ENCODE measurements at places on chromosomes 5 and 9.

DNA sequence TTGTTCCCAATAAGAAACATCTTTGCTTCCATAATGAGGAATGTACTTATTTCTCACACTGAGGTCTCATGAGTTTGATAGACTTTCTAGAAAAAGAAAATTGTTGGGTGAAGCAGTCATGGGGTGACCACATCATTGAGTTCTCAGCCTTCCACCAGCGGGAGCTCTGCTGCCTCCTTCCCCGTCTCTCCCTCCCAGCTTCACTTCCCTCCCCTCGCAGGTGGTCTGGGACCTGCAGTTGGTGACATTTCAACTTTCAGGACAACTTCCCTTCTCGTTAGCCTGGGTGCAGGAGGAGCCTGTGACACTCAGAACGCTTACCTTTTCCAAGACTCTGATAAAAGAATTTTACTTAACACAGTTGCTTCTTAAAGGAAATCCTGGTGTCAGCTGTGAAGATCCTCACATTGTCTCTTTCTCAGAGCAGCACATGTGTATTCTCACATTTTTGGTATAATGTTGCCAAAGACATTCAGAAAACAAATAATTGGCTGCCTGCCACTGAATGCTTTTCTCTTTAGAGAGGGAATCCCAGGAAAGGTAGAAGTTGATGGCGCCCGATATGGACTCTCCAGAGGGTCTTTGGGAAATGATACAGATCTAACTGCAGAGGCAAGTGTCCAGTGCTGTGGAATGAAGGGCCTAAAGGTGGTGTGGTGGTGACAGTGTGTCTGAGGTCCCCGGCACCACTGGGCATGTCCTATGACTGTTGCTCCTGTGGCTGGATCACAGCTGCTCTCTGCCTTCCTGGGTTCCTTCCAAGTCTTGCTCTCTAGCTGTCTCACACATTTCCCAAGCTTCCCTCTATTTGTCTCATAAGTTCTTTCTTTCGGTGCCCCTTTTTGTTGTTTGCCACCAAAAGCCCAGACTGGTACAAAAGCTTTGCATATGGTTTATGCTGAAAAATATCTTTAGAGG is 238.1 kb downstream of the GAS1 start:
- no peak for DNase-seq

DNA sequence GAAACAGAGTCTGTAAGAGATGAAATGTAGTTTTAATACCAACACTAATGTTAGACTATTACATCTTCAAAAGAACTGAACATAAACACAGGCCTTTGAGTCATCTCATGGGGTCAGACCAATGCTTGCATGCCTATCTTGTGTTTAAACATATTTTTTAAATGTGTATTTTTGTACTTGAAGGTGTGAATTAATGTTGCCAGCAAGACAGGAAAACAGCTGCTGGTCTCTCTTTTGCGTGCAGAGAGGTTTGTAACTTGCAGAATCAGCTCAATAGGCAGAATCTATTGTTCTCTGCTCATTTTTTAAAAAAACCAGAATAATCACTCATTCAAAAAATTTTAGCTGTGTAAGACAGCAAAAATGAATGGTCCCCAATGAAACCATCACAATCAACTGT is 180.2 kb downstream of the ALDH1A1 start:
- DNase-seq: no peak

GRCh38 chr5:145830594-145830993 is 4.5 kb downstream of the PRELID2 start:
- no peak for DNase-seq

DNA sequence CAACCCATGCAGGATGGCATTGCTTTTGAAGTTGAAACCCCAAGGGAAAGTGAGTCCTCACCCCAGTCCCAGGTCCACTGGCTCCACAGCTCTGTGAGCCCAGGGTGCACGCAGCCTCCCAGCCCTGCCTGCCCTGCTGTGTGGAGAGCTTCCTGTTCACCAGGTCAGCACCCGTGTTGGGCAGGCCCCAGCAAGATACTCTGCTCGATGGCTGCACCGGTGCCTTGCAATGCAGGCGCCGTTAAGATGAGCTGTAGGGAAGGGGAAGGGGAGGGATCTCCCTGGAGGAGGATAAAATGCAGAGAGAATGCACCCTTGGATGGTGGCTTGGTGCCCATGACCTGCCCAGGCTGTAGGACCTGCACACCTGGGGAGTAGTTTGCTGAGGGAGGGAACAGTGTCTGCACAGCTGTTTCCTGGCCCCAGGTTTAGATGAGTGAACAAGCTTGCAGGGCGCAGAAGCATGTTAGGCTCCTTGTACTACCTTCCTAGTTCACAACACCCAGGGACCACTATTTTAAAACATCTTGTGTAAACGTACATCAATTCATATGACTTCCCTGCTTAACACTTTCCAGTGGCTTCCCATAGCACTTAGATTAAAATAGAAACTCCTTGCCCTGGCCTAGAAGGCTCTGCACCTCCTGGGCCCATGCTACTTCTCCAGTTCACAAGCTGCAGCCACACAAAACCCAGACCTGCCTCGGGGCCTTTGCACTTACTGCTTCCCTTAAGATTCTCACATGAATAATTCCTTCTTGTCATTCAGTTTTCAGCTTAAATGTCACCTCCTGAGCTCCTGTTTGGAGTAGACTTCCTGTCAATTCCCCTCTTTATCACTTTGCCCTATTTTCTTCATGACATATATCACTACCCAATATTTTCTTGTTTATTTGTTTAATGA is 19.6 kb downstream of the FAT2 start:
- no peak for DNase-seq

GRCh38 chr9:87389936-87390335 is 107.7 kb upstream of the DAPK1 start:
- DNase-seq: no peak

DNA sequence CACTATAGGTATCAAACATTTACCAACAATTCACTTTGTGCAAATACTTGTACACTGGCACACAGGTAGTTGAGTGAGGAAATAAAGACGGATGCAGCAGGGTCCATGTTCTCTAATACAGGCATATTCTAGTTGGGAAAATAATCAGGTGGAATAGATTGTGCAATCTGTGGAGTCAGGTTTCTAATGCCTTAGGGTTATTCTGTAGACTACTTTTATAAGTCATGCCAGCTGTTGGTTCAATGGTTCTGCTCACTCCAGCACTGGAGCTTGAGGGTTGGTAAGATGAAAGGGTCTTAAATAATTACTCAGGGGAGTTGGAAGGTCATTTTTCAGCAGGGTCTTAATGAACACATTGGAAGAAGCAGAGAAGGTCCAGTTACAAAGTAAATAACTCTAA is 690.3 kb upstream of the DMAC1 start:
- DNase-seq: no peak

DNA sequence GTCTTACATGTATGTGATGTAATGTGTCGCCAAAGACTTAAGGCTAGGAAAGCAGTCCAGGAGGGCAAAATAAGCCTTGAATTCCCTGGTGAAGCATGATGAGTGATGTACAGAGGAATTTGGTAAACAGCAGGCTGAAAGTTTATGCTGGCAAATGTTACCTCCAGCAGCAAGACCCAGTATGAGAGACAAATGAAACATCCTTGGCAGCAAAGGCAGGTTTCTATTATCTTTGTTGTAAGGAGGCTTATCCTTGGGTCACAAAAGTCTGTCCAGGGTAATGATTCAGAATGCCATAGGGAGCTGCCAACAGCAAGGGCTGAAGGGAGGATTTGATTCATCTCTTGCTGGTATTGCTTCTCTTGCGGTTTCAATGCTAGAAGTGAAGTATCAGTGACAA is 75.9 kb upstream of the HTR4 start:
- DNase-seq: no peak

- no peak for DNase-seq
Observed at GRCh38 chr5:74035521-74035937, 409.5 kb downstream of the ARHGEF28 start.

- no peak for DNase-seq
Observed at GRCh38 chr5:77935506-77936364, 159.6 kb upstream of the TBCA start.

DNA sequence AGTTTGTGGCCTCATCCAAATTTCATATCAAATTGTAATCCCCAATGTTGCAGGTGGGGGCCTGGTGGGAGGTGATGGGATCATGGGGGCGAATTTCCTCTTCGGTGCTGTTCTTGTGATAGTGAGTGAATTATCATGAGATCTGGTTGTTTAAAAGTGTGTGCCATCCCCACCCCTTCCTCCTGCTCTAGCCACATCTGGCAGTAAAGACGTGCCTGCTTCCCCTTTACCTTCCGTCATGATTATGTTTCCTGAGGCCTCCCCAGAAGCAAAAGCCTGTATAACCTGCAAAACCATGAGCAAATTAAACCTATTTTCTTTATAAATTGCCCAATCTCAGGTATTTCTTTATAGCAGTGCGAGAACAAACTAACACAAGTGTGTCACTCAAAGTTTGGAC is 71.0 kb upstream of the MOCS2 start:
- no peak for DNase-seq

GRCh38 chr5:5605170-5605764 is 182.8 kb downstream of the ICE1 start:
- DNase-seq: no peak

DNA sequence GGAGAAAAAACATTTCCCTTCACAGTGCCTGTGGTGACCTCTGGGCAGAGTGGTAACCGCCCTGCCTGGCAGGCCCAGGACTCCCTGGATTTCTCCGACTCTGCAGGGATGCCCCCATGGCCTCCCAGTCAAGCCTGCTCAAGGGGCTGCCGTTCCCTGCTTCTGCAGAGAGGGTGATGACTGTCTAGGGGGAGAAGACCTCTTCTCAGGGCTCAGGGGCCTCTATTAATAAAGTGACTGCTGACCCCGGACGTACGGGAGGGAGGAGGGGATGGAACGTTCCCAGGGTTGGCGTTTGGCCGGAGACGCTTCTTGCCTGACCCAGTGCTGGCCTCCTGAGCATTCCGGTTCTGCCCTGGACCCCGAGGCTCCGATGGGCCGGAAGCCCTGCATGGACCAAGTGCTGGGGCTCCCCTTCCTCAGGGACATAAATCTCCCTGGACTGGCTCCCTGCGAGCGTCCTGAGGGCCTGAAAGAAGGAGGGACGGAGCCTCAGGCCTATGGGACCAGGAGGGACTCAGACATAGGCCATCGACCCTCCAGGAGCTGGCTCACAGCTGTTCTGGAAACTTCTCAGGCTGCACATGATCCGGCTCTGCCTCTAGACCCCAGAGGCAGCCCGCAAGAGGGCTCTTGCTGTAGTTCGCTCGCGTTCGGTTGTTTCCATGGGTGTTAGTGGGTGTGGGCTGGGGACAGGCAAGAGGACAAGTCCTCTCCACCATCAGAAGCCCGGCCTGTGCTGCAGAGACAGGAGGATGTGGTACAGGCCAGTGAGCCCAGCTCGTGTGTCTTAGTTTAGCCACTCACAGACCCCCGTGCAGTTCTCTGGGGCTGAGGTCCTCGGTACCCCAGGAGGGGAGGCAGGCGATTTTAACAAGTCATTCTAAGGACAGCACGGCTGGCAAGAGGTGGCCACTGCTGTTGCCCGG is 8.1 kb upstream of the RNU6ATAC start:
- DNase-seq: no peak

GRCh38 chr9:38289236-38289865 is 103.2 kb upstream of the ALDH1B1 start:
- no peak for DNase-seq

DNA sequence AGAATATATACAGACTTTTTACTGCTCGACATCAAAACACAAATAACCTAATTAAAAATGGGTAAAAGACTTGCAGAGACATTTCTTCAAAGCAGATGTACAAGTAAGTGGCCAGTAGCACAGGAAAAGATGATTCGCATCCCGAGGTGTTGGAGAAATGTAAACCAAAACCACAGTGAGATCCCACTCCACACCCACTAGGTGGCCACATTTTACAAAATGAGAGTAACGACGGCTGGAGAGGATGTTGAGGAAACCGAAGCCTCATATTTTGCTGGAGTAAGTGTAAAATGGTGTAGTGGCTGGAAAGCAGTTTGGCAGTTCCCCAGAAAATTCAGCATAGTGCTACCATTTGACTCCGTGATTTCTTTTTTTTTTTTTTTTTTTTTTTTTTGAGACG is 21.3 kb upstream of the GBGT1 start:
- peak; percentile 13 for DNase-seq

- DNase-seq: no peak
Observed at GRCh38 chr9:69265891-69266290, 59.1 kb upstream of the ENTREP1 start.

DNA sequence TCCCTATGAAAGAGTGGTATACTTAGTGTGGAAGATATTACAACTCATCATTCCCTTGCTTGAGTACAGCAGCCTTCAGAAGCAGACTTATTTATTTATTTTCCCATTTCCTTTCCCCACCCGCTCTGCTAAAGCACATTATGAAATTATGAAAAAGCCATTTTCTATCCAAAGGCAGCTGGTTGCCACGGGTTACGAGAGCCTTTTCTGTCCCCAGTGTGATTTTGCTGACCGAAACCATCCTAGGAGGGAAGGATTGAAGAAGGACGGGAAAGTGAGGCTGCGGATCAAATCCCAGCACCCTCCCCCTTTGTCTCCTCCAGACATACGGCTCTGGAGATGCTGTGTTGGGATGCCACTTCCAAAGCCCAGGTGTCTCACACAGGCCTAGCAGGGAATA is 246.9 kb downstream of the TLR4 start:
- no peak for DNase-seq

DNA sequence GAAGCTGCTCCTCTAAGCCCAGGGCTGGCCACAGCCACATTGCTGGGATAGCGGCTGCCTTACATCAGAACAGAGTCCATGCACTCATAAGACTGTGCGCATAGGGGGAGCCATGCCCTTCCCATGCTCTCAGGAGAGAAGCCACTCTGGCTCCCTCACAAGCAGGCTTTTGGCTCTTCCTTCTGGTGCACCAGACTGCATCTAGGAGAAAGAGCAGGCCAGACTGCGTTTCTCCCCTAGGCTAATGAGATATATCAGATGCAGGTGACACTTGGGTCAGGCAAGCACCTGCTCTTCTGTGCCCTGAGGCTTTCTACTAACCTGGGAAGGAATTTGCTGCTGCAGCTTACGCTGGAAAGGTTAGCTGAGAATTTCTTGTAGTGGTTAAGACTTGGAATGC is 43.2 kb upstream of the BRINP1 start:
- DNase-seq: no peak

DNA sequence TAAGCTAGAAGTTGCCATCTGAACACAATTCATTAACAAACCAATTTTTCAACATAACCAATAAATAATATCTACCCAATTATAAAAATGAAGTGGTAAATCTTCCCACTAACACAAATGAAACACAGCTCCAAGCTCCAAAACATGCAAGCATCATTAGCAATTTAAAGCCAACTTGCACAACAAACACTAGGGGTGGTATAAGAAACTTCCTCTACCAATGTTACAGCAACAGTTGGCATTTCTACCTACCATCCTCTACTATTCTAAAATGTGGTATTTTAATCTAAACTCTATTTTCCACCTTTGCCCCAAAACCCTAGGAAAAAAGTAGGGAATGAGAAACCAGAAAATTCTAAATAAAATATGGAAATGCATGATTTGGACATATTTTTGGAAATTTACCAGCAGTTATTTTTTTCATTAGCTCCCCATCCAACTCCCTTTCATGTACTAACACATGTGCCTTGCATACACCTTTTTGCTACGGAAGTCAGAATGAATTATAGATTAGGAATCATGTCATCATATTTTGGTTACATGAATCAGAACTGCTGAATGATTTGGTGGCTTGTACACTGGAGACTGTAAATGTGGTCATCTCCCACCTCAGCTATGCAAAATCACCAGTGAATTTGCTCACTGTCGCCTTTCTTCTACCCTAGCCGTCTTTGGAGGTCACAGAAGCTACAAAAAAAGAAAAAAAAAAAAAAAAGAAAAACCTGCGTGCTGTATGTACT is 4.1 kb downstream of the NR6A1 start:
- no peak for DNase-seq

GRCh38 chr9:118990949-118991348 is 378.3 kb downstream of the BRINP1 start:
- DNase-seq: no peak

GRCh38 chr9:77257275-77257674 is 79.9 kb downstream of the VPS13A start:
- DNase-seq: no peak

Measured in stimulated activated CD8-positive, alpha-beta memory T cell treated with anti-CD3 and anti-CD28 coated beads, Interleukin-7, amount 100 ng/mL, for 24 hours (primary cell).